ENCODE measurements at places on chromosomes 7 and 10.

DNA sequence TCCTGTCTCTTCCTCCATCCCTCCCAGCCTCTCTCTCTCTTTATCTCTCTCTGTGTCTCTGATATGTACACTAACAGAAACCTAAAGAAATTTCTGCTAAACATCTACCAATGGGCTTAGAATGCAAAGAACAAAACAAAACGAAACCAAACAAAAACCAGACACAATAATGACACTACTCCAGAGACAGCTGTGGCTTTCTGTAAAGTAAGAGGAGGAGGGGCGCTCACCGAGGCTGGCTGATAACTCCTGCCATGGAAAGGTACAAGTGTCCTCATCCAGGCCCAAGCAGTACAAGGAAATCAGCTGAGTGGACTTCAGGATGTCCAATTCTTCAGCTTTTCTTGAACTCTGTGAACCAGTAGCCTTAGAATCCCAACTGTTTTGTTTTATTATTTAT lies 70.4 kb upstream of the FZD8 start:
- DNase-seq: peak; percentile 47

DNA sequence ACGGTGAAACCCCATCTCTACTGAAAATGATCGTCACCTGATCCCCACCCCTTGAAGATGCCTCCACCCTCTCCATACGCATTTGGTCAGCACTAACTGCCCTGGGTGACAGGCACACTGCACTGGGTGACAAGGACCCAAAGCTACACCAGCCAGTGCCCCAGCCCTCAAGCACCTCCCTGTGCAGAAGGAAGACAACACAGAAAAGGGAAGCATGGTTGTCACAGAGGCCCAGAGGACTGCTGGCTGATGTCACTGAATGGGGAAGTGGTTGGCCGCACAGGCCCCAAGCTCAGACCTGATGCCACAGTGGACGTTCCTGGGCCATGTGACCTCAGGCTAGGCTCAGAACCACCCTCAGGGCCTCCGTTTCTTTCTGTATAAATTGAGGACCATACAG lies 4.2 kb upstream of the PILRA start:
- no peak for DNase-seq

GRCh38 chr7:108124820-108125219 lies 5.3 kb downstream of the LAMB4 start:
- DNase-seq: no peak

DNA sequence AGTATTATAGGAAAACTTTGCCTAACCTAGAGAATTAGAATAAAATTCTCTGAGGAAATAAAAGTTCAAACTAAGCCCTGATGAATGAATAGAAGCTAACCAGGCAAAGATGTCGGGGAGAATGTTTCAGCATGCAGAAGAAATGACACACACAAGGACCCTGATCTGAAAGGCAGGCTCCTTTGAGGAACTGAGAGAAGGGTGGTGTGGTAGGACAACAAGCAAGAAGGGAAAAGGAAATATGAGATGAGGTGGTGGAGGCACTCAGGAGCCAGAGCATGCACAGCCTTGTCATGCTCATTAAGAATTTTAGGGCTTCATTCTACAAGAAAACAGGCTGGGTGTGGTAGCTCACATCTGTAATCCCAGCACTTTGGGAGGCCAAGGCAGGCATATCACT lies 90.6 kb downstream of the ARHGAP12 start:
- DNase-seq: peak; percentile 30

- DNase-seq: no peak
Measured at GRCh38 chr7:14858866-14859265, 43.7 kb downstream of the DGKB start.

DNA sequence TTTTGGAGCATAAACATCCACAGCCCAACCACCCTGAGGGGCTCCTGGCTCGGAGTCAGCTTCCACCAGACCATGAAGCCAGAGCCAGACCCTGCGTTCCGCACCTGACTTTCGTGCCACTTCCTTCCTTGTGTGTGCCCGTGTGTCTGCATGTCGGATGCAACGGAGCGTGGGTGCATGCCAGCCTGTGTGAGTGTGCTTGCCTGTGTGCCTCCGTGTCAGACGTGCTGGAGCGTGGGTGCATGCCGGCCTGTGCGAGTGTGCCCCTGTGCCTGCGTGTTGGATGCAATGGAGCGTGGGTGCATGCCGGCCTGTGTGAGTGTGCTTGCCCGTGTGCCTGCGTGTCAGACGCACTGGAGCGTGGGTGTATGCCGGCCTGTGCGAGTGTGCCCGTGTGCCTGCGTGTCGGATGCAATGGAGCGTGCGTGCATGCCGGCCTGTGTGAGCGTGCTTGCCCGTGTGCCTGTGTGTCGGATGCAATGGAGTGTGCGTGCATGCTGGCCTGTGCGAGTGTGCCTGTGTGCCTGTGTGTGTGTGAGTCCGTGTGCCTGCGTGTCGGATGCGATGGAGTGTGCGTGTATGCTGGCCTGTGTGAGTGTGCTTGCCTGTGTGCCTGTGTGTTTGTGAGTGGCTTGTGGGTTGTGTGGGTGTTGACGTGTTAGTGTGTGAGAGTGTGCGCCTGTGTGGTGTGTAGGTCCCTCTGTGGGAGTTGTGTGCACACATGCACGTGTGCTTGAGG lies 28.1 kb upstream of the KNDC1 start:
- no peak for DNase-seq

All from SJCRH30 (cell line).